HS-5 (cell line): ENCODE measurements at places on chromosomes 2 and 18.

GRCh38 chr2:88377641-88377991 is 74.9 kb downstream of the FOXI3 start:
- no peak for DNase-seq

DNA sequence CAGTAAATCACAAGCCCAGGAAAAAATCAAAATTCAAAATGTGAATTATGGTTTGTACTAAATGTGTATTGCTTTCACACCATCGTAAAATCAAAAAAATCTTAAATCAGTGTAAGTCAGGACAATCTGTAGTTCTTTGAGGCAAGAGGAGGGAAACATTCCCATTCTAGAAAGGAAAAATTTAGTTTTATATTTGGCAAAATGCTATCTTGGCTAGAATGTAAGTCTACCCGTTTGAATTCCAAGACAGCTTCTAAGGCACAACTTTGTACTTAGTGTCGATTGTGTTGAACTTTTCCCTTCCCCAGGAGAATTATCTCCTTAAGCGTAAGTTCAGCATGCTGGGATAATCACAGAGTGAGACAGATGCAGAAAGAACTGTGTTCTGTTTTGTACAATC is 638.2 kb upstream of the LRRTM1 start:
- DNase-seq, result no peak

- no peak for DNase-seq
These were observed 40.1 kb upstream of the GRB14 start for GRCh38 chr2:164661349-164661748.

- no peak for DNase-seq
These were observed 42.9 kb downstream of the FSHR start for GRCh38 chr2:49111456-49111855.

GRCh38 chr2:190418727-190419126 is 10.6 kb downstream of the MFSD6 start:
- DNase-seq, result no peak

DNA sequence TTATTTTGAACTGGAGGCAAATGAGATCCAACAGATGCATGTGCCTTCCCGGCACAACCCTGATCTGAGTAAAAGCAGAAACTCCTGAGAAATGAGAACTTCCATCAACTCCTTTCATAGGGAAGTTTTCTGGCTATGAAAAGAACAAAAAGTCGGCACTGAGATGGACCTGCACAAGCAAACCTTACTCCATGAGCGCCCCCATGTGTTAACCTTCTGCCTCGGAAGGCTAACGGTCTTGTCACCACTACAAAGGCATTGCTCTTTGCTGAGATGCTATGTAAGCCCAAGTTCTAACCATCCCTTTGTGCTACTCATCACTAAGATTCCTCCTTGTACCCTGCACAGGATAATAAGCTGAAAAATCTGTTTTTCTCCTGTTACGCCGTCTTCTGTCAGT is 57.3 kb upstream of the SULT1C3 start:
- no peak for DNase-seq

DNA sequence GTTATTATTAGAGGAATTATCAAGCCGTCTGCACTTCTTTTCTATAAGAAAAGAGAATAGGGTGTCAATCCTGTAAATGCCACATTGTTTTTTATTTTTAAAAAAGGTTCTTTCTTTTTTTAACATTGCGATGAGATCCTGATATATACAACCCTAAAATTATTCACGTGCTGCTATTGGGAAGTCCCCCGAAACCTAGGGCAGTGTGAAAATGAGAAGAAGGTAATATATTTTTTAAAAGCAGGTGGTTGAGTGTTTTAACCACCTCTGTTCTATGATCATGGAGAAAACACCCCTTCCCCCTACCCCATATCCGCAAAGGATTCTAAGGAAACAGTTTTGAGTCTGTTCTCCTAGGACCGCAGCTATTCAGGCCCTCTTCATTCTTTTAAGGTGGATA is 94.5 kb upstream of the KLHL14 start:
- DNase-seq, result no peak

- no peak for DNase-seq
These were observed 205.8 kb downstream of the PTPRM start for GRCh38 chr18:7772951-7773350.

GRCh38 chr2:66462501-66462825 is 27.5 kb downstream of the MEIS1 start:
- DNase-seq, result no peak

DNA sequence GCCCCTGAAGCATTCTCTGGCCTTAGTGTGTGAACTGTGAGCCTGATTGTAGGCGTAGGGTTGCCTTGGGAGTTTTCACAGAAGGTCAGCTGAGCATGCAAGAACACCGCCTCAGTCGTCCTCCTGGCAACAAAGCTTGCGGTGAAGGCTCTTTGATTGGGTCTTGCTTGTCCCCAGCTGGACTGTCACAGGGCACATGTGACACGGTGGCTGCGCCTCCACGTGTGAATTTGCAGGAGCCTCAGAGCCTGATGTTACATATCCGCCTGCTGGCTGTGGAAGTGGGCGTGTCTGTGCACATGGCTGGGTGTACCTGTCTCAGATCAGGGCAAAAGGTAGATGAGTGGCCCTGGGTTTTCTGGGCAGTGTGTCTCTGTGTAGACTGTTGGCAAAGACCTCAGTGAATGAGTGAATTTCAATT is 228.7 kb downstream of the HAUS1 start:
- no peak for DNase-seq

GRCh38 chr2:31238906-31239592 is 5.1 kb downstream of the EHD3 start:
- DNase-seq, result no peak

DNA sequence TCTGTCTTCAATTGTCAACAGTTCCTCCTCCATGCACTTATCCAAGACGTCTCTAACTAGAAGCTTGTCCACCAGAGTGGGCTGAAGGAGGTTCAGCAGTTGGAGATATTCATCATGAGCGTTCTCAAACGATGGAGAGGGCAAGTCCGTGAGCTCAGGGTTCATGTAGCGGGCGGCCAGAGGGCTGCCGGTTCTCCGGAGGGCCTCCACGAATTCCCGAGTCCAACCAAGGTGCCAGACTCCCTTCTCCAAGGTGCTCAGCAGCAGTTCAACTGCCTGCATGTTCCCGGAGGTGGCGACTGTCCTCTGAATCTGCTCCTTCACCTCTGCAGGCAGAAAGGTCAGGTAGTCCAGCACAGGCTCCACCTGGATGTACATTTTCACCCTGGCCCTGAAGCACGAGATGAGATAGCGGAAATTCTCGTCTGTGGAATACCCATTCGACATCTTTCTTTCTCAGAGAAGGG is 590 bp downstream of the IFIH1 start:
- DNase-seq, result no peak

GRCh38 chr2:183267148-183267827 is 143.0 kb downstream of the NUP35 start:
- DNase-seq, result no peak

- DNase-seq, result no peak
These were observed 46.3 kb downstream of the RTN4 start for GRCh38 chr2:55003706-55004639.

- DNase-seq, result no peak
These were observed 290.8 kb upstream of the MC4R start for GRCh38 chr18:60663060-60663989.

- no peak for DNase-seq
These were observed 67.2 kb downstream of the POLR1A start for GRCh38 chr2:86038291-86039081.

- no peak for DNase-seq
These were observed 912 bp upstream of the FBXO11 start for GRCh38 chr2:47907039-47907781.

DNA sequence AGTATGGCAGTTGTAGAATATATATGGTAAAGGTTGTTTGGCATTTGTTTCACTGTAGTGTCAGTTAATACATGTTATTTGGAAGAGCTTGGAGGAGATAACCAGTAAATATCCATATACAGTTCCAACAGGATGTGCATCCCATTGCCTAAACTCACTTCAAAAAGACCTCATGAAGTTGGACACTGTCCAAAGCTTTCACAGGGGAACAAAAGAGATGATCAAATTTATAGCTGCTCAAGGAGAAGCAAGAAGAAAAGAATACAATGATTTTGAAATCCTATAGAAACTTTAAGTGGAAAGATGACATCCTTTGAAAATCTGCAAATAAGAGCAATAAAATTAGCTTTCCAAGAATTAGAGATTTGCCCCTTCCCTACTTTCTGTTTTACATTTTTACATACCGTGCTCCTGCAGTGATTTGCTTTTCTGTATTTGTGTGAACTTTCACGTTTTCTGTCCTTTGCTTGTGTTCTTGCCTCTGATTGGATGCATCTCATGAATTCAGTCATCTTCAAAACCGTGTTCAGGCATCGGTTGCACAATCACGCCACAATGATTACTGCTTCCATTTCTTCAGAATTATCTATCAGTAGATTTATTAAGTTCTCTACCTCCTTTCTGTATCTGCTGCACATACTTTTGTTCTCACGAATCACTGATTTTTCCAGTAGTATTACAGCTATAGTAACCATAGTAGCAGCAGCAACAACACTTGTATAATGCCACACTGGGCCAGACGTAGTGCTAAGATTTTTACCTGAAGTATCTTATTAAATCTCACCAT is 83.8 kb downstream of the PARD3B start:
- DNase-seq, result no peak

- no peak for DNase-seq
These were observed 73.4 kb downstream of the PLEKHM3 start for GRCh38 chr2:207951734-207952470.

DNA sequence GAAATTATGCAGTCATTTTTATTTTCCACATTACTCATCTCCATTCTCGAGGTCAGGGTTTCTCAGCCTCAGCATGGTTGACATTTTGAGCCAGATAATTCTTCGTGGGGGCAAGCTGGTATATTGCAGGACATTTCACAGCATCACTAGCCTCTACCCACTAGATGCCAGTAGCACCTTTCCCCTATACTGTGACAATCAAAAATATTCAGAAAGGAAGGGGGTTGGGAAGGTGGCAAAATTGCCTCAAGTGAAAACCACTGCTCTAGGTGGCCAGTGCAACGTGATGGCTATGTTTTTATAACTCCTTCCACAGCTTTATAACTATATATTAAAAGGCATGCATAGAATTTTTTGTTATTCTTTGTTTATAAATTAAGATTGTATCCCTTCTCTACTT is 294.5 kb downstream of the CNTNAP5 start:
- DNase-seq, result no peak

- no peak for DNase-seq
These were observed 108.7 kb downstream of the UXS1 start for GRCh38 chr2:106085181-106085940.

GRCh38 chr2:129709956-129710598 is 269.4 kb upstream of the RAB6C start:
- DNase-seq, result no peak

DNA sequence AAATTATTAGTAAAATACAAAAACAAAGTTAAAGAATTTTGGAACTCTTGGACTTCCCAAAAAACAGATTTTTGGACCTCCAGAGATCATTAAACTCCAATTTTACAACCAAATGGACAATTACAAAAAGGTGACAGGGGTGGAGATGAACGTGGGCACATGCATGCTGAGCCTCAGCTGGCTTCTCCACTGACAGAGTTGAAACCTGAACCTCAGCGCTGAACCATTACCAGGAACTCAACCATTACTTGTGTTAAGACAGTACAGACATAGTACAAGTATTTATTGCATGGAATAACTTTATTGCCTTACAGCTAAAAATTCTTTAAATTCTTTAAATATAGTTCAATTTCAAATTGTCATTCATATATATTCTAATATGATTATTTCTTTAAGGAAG is 33.0 kb upstream of the KIDINS220 start:
- DNase-seq, result no peak

GRCh38 chr2:161307676-161308075 is 549 bp upstream of the PSMD14 start:
- no peak for DNase-seq

DNA sequence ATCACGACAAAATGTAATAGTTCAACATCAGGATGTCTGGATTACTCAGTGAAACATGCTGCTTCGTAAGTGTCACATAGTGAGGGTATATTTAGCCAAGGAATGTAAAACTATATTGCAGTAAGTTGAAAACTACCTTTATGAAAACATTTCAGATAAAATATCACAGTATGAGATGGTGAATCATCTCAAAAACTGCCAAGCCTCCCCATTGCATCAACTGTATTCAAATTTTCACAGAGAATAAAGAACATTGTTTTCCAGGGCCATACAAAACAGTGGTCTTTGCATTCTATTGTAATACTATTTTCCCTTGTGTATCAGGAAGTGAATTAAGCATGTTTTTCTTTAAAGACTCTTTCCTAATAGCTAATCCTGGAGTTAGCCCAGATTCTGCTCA is 47.6 kb upstream of the MSTN start:
- DNase-seq, result no peak

DNA sequence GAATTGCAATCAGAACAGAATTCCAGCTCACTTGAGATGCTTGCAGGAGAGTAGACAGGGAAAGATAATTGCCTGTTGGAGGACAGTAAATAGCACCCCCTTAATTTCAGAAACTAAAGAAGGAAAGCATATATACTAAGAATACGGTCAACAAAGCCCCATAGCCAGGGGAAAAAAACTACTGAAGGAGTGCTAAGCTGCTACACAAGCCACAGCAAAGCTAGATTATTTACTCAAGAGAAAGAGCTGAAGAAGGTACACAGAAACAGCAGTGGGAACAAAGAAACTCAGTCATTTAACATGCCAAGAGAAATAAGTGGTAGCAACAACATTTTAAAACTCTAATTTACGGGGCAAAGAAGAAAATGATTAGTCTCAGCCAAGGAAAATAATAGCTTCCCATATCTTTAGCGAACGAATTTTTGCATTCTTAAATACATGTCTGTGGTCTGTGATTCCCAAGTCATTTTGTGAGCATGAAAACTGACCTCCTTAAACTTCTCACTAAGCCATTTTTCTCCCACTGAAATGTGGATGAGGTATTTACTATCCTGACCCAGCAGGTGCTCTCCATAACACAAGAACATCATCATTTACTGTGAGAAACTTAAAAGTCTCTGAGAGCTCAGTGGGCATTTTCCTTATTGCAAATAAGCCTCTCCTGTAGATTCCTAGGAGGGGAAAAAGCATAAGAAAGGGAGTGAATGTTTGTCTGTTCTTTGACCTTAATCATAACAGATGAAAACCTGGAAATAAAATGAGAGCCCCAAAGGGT is 196.0 kb downstream of the PAX3 start:
- DNase-seq, result no peak
